ENCODE measurements at places on chromosomes 4 and X. TPM values are rescaled to one million over a fixed set of nuclear protein-coding genes. Genes with fewer than 3 reads are reported as not detected.

Gene TLR6
- 3.7 TPM for total RNA-seq

Gene PARM1
- not detected for total RNA-seq

Gene SPANXN5
- not detected for total RNA-seq

Gene SPANXN4
- total RNA-seq, result not detected

Gene TBC1D14
- 38.2 TPM for total RNA-seq

Gene CXorf65
- 7.5 TPM for total RNA-seq

Gene HPGDS
- 0.19 TPM for total RNA-seq

Gene MAGEB17
- not detected for total RNA-seq

Gene CFI
- total RNA-seq, result not detected

Gene SMIM10
- 0.39 TPM for total RNA-seq

Gene ZAR1
- total RNA-seq, result not detected

Gene AR
- total RNA-seq, result not detected

Gene KDM6A
- total RNA-seq, result 20.1 TPM

Gene DCX
- not detected for total RNA-seq

Gene ZNF157
- total RNA-seq, result 2.6 TPM

Gene BMP3
- not detected for total RNA-seq

Gene DCAF4L1
- 0.21 TPM for total RNA-seq

Gene PROM1
- 0.41 TPM for total RNA-seq

Gene NUDT11
- total RNA-seq, result 0.75 TPM

Gene FHDC1
- total RNA-seq, result 0.16 TPM

Gene GPR119
- total RNA-seq, result not detected

Gene FGFBP1
- not detected for total RNA-seq

Gene GUCY1A1
- not detected for total RNA-seq

Gene GLUD2
- total RNA-seq, result not detected

Gene USO1
- 50.6 TPM for total RNA-seq

Gene GPR50
- total RNA-seq, result not detected

Gene NPY5R
- not detected for total RNA-seq

Gene FAM47E
- not detected for total RNA-seq

Gene ART3
- total RNA-seq, result not detected

Gene RBMXL3
- not detected for total RNA-seq

Gene FAT4
- total RNA-seq, result not detected

Gene TEX13B
- total RNA-seq, result not detected

Gene PAGE5
- not detected for total RNA-seq

Gene TRIM60
- total RNA-seq, result not detected

Gene P2RY4
- total RNA-seq, result 0.14 TPM

Gene PDLIM3
- 0.48 TPM for total RNA-seq

Gene SH3D19
- not detected for total RNA-seq
